ENCODE measurements at places on chromosomes 13 and 19. TPM values are rescaled to one million over a fixed set of nuclear protein-coding genes. Genes with fewer than 3 reads are reported as not detected.

DNA sequence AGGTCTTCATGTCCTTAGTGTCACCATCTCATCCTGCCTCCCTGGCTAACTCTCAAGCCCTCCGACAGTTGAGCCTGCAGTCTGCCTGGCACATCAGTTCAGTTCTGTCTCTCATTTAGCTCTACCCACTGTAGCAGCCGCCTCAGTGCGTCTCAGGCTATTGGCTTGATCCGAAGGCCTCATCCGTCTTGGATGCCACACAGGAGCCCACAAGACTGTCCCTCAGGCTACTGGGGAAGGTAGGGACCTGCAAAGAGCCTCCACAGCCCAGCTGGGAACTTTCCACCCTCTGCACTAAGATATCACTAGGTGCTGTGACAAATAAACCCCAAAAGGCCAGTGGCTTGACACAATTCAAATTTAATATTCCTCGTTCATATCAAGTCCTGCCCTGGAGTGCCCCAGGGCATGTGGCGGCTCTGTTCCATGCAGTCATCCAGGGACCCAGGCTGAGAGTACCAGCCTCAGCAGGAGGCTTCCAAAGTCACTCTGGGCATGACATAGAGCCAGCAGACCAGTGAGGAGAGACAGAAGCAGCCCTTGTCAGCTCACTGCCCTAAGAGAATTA lies 5.7 kb downstream of the VSTM2B start:
- peak; percentile 16 for DNase-seq

The POU2F2 gene
- polyA plus RNA-seq = 1.7 TPM

DNA sequence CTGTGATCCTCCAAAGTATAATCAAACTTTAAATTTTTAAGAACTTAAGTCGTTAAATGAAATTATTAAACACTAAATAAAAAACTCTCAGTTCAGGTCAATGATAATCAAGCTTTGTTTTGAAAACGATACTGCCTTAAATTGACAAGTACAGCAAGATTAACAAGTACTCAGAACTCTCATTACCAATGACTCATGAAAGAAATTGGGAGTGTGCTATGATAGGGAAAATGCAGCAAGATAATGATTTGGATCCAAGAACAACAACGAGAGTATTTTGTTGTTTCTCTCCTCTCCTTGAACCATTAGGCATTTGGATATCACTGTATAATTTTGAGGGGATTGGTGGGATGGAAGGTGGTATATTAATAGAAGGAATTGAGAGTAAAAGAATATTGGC lies 10.2 kb downstream of the N4BP2L2 start:
- DNase-seq = no peak

- DNase-seq = no peak
These were observed 53.8 kb downstream of the PARP4 start for GRCh38 chr13:24458736-24459135.

GRCh38 chr13:49596221-49596620 lies 10.9 kb upstream of the RCBTB1 start:
- no peak for DNase-seq

The PCDH9 gene
- polyA plus RNA-seq = 2.1 TPM

- DNase-seq = no peak
These were observed 5.3 kb downstream of the TTYH1 start for GRCh38 chr19:54420383-54421168.

The AMH gene
- polyA plus RNA-seq = 1.1 TPM
